HCEC 1CT (cell line): ENCODE measurements at places on chromosomes 4 and X.
A peak's percentile ranks its signal among the peaks of the same experiment; 100 is the strongest.

DNA sequence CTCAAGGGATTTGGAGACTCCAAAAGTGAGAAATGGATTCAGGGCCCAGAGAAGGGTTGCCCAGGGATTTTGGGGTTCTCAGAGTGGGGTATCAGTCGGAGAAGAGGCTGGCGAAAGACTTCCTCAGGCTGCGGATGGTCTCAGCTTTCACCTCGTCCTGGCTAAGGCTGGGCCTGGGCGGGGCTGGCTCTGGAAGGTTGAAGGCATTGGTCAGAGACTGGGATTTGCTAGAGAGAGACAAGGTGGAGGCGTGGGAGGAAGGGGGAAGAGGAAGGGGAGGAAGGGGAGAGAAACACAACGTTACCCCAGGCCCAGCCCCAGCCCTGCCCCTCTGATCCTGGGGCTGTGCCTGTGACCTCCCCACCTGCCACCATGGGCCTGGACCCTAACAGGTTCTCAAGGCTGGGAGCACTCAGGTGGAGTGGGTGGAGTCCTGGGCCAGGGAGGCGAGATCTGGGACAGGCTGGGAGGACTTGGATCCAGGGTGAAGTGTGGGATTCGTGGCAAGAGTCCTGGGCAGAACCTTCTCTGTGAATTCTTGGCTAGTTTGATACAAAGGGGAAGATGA lies 9.4 kb upstream of the TIMP1 start:
- DNase-seq: no peak

- no peak for DNase-seq
Measured at GRCh38 chr4:143437937-143438336, 75.6 kb upstream of the SMARCA5 start.

GRCh38 chrX:4435905-4436304 lies 722.5 kb upstream of the PRKX start:
- DNase-seq: no peak

DNA sequence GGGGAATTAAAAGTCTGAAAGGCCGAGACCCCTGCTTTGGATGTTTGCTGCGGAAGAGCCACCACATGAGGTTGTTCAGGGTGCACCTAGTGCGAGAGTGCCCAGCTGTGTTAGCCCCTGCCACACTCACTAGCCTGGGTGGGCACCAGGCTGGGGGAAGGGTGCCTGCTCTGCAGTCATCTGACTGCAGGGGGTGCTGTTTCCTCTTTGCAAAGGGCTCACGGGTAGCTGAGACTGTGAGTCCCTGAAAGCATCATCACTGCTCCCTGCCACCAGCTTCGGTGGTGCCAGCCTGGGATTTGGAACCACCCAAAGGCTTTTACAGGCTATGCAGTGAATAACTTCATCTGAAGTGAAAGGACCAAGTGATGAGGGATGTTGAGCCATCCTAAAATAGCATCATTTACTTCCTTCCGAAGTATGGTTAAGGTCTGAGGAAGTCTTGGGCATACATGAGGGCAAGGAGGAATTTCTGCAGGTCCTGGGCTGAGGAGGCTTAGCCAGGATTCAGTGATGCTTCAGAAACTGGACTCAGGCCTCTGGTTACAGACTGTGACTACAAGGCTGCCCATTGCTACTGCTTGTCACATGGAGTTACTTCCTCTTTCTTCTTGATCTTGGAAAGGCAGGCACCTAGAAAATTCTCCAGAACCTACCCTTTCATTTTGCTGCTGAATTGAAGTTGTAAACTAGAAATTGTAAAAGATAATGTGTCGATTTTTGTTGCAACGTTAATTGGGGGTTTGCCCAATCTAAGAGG lies 293.2 kb upstream of the PRPS2 start:
- DNase-seq: no peak

- DNase-seq: peak; percentile 1
Measured at GRCh38 chrX:30489323-30489722, 88.2 kb downstream of the TASL start.

GRCh38 chrX:139892512-139892911 lies 40.3 kb downstream of the ATP11C start:
- no peak for DNase-seq

GRCh38 chrX:121283921-121284320 lies 236.5 kb downstream of the GLUD2 start:
- no peak for DNase-seq

GRCh38 chr4:16707874-16708273 lies 190.6 kb downstream of the LDB2 start:
- DNase-seq: no peak

- DNase-seq: no peak
Measured at GRCh38 chr4:190017357-190018200, 9.5 kb downstream of the FRG2 start.

DNA sequence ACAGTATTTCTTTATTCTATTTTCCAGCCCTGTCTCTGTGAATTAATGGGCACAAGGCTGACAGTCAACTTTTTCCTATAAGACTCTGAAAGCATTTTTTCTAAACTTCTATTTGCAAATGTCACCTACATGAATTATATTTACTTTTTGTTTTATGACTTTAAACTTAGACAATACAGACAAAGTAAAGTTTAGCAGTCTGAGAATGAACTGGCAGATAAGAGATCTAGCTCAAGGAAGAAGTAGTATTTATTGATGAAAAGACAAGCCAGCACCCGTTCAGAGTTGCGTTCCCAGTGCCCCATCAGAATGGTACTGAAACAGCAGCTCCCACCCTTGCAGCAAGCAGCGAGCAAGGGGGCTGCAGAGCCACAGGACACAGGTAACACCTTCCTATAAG lies 148.5 kb downstream of the FAM13A start:
- DNase-seq: no peak

- DNase-seq: no peak
Measured at GRCh38 chr4:78870056-78870455, 69.2 kb downstream of the PAQR3 start.

DNA sequence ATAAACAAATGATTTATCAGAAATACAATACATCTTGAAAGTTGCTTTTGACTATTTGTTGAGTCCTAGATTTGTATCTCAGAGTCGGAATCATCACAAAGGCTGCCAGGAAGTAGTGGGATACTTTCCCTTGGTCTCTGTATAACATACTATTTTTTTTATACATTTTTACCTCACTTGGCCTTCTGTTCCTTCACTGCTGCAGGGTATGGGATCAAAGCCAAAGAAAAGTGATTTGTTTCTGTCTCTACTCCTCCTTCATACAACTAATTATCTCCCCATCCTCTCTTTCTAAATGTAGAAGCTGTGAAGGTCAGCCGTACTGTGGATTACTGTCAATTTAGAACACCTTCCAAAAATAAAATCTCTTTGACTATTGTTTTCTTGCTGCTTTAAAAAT lies 24.9 kb downstream of the PALLD start:
- no peak for DNase-seq

DNA sequence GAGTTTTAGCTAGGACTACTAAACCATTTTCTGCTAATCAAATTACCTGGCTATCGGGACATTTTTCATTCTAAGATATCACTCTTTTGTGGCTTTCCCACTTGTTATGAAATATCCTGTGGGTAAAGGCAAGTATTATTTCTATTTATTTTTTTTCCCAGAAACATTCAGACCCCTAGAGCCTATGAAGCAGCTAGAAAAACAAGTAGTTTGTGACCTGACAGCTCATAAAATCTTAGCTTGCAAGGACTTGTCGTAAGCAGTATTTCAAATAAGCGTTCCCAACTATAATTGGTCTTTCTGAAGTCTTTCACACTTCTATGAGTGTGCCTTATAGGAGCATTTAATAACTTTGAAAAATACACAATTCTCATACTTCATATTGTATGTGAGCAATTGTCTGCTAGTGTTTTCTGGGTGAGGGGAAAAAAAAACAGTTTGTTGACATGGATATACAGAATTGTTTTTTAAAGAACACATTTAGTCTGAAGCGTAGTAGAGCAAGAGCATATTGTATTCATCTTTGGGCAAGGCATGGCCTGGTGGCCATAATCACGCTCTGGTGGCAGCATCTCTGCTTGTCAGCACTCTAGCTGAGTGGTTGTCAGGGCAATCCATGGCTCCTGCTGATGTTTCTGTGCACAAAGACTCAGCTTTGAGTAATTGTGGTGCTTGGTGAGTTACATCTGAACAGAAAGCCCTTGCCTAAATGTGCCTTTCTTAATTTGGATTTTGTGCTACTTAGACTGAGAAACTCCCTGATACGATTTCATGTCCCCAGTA lies 2.6 kb downstream of the MCUB start:
- no peak for DNase-seq

GRCh38 chr4:168074861-168075260 lies 17.5 kb upstream of the ANXA10 start:
- no peak for DNase-seq

- DNase-seq: no peak
Measured at GRCh38 chrX:317424-318067, 1.1 kb downstream of the GTPBP6 start.

DNA sequence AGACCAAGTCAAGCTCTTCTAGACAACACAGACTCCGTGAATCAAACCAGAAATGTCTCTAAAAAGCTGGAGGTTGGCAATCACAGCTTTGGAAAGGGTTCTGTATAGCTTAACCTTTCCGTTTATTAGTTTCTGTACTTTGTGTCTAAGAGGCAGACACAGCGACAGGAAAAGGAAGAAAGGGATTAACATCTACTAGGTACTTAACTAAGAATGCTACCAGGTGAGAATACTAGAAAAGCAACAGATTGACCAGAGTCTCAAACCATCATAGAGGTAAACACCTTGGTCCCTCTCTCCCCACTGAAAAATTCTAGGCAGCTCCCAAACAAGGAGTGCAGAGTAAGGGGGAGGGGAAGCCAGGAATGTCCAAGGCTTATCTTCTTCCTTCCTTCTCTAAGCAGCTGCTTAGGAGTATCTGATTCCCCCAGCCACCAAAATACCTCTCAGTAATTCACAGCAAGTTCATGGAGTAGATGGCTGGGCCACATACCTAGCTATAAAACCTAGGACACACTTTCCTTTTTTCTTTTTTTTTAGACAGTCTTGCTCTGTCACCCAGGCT lies 80.8 kb downstream of the APBB2 start:
- no peak for DNase-seq

DNA sequence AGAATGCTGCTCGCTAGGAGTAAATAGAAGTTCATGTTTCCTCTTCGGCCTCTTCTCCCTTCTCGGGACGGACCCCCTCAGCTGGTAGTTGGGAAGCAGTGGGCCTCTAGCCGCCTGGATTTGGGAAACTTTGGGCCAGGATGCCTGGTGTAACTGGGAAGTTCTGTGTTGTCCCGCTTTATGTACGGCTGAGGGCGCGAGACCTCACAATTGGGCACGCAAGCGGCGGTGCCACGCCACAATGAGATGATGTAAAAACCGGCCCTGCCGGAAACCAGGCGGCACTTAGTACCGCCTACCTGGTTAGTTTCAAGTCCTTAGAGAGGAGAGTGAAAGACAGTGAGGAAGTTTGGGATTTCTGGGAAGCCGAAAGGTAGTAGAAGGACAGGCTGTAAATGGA lies at the start of gene CT83:
CT83 (minus strand) TSS at position 155 of the 400 bp plus-strand sequence; CDS start at position 35, 120 bp downstream.
- no peak for DNase-seq

DNA sequence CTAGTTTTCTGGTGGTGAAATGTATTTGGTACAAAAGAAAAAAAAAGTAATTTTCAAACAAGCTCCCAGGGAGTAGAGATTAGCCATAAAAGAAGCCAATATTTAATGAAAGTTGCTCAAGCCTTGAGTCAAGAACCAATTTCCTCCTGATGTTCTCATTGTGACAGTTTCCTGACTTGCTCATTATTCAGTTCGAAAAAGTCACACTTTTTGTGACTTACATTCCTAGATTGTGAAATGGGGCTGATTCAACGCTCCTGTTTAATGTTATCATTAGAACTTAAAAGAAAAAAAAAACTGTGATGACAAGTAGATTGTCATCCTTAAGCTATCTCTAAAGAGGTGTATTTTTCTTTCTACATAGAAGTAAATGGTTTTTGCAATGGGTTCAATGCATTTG lies 122.6 kb upstream of the BMPR1B start:
- DNase-seq: peak; percentile 67

- no peak for DNase-seq
Measured at GRCh38 chr4:139779691-139780090, 114.1 kb downstream of the MGST2 start.

DNA sequence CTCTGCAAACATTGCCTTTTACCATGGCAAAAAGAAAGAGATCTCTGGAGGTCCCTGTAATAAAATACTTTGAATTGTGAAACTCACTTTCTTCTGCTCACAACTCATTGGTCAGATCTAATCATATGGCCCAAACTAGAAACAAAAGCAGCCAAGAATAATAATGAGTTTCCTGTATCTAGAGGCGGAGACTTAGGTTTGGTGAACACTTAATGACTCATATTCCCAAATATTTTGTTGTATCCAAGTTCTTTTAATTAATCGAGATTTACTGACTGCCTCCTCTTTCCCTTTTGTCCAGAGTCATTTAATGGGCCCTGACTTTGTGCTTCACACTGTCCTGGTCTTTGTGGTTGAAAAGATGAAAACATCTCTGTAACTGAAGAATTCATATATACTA lies 190.6 kb downstream of the CCSER1 start:
- DNase-seq: peak; percentile 86

DNA sequence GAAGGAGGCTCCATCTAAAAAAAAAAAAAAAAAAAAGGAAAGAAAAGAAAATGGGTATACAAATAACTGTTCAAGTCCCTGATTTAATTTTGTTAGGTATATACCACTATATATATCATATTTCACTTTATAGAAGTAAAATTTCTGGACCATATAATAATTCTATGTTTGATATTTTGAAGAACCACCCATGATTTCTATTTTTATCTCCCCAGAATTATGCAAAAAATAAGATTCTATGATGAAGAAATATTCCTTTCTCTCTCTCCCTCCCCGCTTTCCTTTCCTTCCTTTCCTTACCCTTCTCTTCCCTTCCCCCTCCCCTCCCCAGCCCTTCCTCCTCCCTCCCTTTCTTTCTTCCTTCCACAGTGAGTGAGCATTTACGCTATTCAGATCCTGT lies 337.5 kb upstream of the SPANXN4 start:
- no peak for DNase-seq

DNA sequence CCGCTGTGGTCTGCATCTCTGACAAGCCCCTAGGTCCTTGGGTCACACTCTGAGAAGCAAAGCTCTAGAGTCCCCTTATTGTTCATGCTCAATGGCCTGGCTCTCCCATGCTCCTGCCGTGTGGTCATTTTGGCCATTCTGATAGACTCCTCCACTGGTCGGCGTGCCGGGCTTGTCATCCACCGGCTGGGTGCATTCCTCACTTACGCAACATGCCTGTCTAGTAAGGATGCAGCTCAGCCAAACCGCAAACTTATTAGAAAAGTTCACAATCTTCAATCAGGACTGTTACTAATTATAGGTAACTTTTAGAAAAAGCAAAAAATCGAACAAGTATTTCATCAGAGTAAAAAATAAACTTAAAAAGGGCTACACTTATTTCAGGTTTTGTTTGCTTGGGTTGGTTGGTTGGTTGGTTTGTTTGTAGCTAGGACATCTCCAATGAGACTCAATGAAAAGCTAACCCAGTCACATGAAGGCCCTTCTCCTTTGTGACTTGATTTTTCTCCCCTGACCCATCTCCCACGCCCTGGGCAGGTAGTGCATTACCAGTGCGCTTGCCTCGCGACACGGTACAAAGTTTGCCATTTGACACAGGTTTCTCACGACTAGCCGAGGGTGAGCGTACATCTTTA lies 41.0 kb downstream of the IRF2 start:
- DNase-seq: no peak
